ENCODE measurements at places on chromosomes 4 and X. TPM values are rescaled to one million over a fixed set of nuclear protein-coding genes. Genes with fewer than 3 reads are reported as not detected.

CENPI gene
- 39.8 TPM for total RNA-seq

- DNase-seq = no peak
Observed at GRCh38 chrX:7088968-7089615, 58.4 kb upstream of the STS start.

- DNase-seq = no peak
Observed at GRCh38 chr4:143347484-143348111, 10.9 kb downstream of the GAB1 start.

DNA sequence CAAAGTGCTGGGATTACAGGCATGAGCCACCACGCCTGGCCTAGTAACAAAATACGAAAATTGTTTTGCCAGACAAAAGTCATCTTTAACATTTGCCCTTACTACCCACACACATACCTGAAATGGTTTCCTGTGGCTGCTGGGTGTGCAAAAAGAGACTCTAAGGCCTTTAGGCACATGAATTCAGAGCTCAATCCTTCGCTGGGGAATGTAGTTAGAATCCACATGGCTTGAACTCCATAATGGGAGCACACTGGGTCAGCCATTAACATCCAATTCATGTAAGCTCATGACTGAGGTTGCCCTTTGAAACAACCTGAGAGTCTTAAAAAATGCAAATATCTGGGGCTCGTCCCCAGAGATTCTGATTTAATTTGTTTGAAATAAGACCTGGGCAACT is 87.8 kb downstream of the HPGD start:
- no peak for DNase-seq

MAP7D2 gene
- total RNA-seq = 6.5 TPM

- no peak for DNase-seq
Observed at GRCh38 chr4:73589887-73590801, 30.1 kb downstream of the RASSF6 start.

DNA sequence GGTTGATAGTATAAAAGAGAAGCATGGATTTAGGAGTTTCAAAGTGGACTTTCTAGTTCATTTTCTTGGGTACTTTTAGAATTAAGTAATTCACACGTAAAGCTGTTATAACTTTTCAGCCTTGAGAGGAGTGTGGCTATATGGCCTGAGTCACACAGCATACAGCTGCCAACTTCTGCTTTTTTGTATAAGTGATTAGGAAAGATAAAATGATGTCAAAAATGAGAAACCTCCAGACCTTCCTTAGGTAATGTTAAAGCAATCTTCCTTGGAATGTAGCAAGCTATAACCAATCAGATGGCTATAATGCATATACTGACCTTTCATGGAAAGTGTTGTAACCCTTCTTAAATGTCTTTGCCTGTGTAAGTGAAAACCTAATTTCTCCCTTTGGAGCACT is 39.2 kb downstream of the RAB40AL start:
- DNase-seq = no peak

DNA sequence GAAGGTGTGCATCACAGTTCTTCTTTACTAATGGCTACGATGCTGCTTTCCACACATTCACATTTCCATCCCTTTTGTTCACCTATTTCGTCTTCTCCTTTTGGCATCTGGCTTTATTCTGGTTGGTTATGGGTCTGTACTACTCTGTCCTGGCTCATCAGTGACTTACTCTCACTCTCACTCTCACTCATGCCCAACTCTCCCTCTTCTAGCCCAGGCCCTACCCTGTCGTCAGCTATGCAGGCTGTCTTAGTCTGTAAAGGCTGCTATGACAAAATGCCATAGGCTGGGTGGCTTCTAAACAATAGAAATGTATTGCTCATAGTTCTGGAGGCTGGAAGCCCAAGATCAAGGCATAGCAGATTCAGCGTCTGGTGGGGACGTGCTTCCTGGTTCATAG is 105.6 kb upstream of the PUDP start:
- no peak for DNase-seq

APLN gene
- 1.2 TPM for total RNA-seq

MTMR8 gene
- 4.0 TPM for total RNA-seq

LGI2 gene
- total RNA-seq = 4.6 TPM

DNA sequence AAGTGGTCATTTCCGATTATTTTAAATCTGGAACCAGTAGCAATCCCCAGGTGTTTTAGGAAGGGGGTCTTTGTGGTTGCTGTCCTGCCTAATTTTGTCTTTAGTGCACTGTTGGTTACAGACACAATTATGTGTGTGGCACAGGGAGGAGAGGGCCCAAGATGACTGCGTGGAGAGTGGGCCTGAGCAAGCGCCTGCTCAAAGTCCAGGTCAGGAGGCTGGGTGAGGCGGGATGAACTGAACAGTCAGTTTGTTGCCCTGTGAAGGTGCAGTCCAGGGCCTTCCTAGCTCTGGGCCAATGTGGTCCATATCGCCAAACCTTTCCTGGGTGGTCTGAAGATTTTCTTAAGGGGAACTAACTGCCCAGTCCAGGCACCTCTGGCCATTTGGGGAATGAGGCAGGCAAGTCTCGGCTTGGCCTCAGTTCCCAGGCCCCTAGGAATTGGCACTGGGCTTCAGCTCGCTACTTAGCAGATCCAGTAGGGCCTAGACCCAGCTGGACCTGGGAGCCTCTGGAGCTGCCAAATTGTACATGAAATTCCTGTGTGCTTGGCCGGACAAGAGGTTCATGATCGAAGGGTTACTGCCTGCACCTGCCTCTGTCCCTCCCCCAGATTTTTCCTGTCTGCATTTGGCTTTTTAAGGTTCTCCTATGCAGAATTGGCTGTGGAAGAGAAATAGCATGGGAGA is 47.6 kb downstream of the ANAPC4 start:
- DNase-seq = no peak

XG gene
- total RNA-seq = not detected

DNA sequence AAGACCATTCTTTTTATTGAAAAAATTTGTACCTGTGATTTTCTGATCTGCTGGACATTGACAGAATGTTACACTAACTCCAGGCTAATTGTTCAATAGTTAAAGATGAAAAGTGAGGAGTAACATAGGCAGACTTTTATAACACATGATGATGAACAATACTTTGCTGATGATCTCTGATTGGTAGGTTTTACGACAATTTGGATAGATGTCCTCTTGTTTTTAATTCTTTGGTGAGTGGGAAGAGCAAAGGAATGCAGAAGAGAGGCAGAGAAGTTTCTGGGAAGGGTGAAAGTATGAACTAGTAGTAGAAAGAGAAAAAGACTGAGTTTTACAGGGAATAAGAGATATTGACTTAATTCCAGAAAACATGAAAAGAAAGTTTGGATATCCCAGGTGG is 267.3 kb upstream of the HAND2 start:
- DNase-seq = no peak

DNA sequence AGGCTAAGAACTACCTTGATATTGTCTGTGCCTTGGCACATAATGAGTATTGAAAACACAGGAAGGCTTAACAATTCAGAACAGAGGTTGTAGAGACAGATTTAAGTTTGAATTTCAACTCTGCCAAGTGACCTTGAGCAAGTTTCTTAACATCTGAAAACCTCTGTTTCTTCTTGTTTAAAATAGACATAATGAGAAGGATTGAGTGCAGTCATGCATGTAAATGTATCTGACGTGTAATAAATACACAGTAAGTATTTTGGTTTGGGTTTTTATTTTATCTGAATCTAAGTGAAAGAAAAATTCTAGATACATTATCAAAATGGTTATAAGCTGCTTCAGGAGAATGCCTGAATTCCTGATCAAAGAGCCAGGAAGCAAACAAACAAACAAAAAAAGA is 111.9 kb downstream of the ANXA5 start:
- DNase-seq = no peak

GRCh38 chr4:83297548-83298260 is 13.1 kb upstream of the COQ2 start:
- DNase-seq = no peak

GRCh38 chr4:26296514-26296913 is 24.3 kb upstream of the RBPJ start:
- no peak for DNase-seq

CENPU gene
- total RNA-seq = 85.3 TPM

ANK2 gene
- total RNA-seq = 55.6 TPM

DNA sequence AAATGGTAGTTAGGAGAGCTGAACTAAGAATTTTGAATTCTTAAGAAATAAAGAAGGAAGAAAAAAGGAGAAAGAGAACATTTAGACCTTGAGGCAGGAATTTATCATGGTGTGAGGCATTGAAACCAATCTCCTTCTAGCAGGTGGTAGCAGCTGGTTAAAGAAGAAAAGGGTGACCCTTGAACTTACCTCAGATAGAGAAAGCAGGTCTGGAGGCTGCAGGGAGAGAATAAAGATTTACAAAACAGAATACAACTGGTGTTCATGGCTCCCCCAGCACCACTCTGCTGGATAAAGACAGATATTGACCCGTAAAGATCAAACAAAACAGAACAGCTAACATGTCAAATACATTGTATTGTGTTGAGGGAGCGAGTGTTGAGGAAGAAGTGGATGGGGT is 56.0 kb downstream of the NCAPG start:
- DNase-seq = no peak
